ENCODE measurements at places on chromosomes 16 and 17.
A peak's percentile ranks its signal among the peaks of the same experiment; 100 is the strongest.

GRCh38 chr17:75854101-75854748, 910 bp downstream of the WBP2 start:
- ATAC-seq: no peak

GRCh38 chr17:31529841-31530251, 138.4 kb downstream of the RAB11FIP4 start:
- ATAC-seq: no peak

GRCh38 chr16:57358527-57359095, at the start of gene CCL22:
TSS of gene CCL22 (plus strand) at chr16:57358783. CDS start at chr16:57358817, 34 bp downstream.
- ATAC-seq: peak; percentile 59

DNA sequence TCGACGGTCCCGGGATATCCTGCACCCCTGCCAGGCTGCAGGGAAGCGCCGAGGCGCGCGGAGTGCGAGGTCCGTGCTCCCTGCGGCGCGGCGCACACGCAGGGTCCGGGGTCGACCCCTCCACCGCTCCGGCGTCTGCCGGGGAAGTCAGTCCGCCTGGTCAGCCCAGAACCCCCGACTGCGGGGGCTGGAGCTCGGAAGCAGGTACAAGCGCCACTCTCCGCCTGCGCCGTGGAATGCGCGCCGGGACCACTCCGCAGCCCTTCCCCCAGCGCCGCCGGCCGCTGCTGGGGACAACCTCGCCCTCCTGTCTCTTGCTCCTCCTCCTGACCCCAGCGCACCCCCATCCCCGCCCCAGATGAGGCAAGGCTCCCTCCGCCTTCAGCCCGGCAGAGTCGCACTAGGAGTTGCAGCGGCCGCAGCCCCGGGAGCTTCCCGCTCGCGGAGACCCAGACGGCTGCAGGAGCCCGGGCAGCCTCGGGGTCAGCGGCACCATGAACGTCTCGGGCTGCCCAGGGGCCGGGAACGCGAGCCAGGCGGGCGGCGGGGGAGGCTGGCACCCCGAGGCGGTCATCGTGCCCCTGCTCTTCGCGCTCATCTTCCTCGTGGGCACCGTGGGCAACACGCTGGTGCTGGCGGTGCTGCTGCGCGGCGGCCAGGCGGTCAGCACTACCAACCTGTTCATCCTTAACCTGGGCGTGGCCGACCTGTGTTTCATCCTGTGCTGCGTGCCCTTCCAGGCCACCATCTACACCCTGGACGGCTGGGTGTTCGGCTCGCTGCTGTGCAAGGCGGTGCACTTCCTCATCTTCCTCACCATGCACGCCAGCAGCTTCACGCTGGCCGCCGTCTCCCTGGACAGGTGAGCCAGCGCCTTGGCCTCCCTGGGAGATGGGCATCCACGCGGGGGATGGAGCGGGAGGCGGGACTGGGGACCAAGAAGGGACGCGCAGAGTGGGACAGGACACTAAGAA, at the start of gene GALR2:
GALR2 (plus strand) TSS at position 392 of the 974 bp plus-strand sequence; CDS start at position 495, 103 bp downstream.
- no peak for ATAC-seq

- no peak for ATAC-seq
Measured at GRCh38 chr17:70201872-70202419, 32.6 kb downstream of the KCNJ2 start.

GRCh38 chr16:50925758-50926357, 184.0 kb downstream of the CYLD start:
- no peak for ATAC-seq

DNA sequence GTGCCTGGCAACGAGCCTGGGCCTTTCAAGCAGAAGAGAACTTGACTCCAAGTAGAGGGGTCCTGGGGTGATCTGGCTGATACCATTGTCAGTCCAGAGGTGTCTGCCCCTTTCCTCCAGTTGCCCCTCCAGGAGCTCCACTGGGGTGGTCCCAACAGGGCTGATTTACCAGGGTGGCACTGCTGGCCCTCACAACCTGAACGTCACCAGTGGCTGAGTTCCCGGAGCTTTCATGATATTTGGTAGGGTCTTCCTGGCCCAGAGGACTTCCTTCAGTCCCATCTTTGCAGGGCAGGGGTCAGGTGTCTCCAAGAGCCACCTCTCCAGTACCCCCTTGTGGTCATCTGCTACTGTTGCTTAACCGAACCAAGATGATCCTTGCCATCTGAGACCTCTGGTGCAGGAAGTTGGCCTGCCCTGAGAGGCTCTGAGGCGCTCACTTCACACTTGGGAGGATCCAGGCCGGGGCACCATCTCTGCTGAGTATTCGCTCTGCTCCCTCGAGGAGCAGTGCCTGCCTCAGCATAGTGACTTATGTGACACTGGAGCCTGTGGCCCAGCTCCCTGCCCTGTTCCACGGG, 3.5 kb downstream of the LIMD2 start:
- ATAC-seq: no peak

DNA sequence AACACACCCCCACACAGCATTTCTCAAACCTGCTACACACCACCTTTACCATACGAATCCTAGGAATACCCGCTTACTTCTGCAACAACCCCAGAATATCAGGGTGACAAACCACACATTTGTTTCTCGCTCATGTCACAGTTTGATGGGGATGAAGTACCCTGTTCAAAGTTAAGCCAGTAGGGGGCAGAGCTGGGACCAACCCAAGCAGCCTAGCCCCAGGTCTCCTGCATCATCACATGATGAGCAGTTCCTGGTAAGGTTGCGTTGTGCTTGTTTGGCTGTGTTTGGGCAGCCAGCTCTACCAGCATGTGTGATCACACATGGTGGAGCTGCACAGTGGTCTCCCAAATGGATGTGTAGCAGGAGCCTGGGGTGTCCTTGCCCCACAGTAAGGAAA, 103.6 kb upstream of the C16orf82 start:
- ATAC-seq: no peak

- no peak for ATAC-seq
Measured at GRCh38 chr17:43671031-43671692, 9.4 kb upstream of the MEOX1 start.
